ENCODE measurements at places on chromosomes 5 and 9. TPM values are rescaled to one million over a fixed set of nuclear protein-coding genes. Genes with fewer than 3 reads are reported as not detected.

SH3TC2 gene
- total RNA-seq: 38.8 TPM

DNA sequence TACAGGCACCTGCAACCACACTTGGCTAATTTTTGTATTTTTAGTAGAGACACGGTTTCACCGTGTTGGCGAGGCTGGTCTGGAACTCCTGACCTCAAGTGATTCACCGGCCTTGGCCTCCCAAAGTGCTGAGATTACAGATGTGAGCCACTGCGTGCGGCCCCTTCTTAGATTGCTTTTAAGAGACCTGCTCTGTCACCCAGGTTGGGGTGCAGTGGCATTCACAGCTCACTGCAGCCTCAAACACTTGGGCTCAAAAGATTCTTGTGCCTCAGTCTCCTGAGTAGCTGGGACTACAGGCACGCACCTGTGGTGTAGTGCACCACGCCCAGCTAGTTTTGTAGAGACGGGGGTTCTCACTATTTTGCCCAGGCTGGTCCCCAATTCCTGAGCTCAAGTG is 11.0 kb downstream of the HSPA9 start:
- H3K4me3 ChIP-seq: no peak overlapping the region
- H3K27ac ChIP-seq: no peak overlapping the region
- H3K27me3 ChIP-seq: no peaks in the 10 kb centered on the region
- no peaks in the 10 kb centered on the region for H3K4me1 ChIP-seq
- H3K36me3 ChIP-seq: peaks cover 31% of the 10 kb centered on the region
- DNase-seq: no peak

GRCh38 chr5:81552852-81553566 is 159.1 kb upstream of the ACOT12 start:
- H3K4me3 ChIP-seq: no peak overlapping the region
- no peak for DNase-seq
- no peaks in the 10 kb centered on the region for H3K4me1 ChIP-seq

DNA sequence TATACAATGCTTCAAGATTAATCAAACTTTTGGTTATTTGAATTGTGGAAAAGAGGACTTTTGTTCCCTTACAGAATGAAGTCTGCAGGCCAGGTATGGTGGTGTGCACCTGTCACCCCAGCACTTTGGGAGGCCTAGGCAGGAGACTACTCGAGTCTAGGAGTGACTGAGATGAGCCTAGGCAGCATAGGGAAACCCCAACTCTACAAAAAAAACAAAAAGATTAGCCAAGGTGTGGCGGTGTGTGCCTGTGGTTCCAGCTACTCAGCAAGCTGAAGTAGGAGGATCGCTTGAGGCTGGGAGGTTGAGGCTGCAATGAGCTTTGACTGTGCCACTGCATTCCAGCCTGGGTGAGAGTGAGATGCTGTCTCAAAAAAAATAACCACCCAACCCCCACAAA is 9.3 kb downstream of the CCNH start:
- no peaks in the 10 kb centered on the region for H3K27me3 ChIP-seq
- H3K36me3 ChIP-seq: peaks cover 49% of the 10 kb centered on the region
- DNase-seq: no peak
- H3K4me1 ChIP-seq: no peaks in the 10 kb centered on the region
- no peak overlapping the region for H3K4me3 ChIP-seq

DNA sequence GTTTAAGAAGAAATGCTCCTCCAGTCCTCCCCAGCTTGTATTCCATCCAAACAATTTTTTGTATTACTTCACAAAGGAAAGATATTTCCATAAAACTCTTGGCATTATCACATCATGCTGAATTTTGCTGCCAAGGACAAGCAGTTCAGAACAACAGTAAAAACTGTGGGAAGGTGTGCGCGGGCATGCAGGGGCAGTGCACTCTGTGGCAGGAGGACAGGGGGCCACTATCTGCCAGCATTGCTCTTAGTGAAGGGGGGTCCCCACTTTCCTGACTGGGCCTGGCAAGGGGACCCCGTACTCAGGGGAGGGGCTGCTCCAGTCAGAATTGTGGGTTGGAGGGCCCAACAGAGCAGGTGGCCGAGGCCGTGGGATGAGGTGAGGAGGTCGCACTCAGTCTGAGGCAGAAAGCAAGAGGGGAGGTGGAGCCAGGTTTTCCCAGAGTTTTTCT is 32.8 kb downstream of the ANGPTL2 start:
- no peak overlapping the region for H3K4me3 ChIP-seq
- H3K27me3 ChIP-seq: no peaks in the 10 kb centered on the region
- DNase-seq: no peak
- H3K4me1 ChIP-seq: no peaks in the 10 kb centered on the region

Measured in PC-9 (cell line).